ENCODE measurements at places on chromosomes 12 and 14.

DNA sequence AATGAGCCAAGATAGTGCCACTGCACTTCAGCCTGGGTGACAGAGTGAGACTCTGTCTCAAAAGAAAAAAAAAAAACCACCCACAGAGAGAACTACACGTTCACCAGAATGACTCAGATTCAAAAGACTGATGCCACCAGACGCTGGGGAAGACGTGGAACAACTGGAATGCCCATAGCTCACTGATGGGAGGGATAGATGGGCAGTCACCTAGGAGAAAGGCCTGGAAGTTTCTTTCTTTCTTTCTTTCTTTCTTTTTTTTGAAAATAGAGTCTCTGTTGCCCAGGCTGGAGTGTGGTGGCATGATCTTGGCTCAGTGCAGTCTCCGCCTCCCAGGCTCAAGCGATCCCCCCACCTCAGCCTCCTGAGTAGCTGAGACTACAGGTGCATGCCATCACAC is 10.0 kb upstream of the KLC1 start:
- DNase-seq, result no peak

GRCh38 chr12:96335270-96335669 is 65.0 kb downstream of the CDK17 start:
- no peak for DNase-seq

DNA sequence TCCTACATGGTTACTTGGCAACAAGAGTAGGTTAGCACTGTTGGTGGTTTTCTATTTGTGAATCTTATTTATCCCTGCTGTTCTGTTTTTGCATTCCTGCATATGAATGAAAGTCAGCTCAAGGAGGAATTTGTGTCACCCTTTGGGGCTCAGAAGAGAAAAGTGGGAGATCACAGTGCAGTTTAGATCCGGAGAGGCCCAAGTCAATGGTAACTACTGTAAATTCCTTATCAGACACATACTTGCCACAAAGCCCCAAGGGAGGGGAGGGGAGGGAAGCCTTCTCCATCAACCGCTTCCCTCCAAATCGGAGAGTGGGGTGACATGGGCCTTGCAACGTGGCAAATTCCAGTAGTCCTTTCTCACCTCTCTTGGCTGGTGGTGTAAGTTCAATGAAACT is 15.0 kb downstream of the GSG1 start:
- DNase-seq, result no peak

DNA sequence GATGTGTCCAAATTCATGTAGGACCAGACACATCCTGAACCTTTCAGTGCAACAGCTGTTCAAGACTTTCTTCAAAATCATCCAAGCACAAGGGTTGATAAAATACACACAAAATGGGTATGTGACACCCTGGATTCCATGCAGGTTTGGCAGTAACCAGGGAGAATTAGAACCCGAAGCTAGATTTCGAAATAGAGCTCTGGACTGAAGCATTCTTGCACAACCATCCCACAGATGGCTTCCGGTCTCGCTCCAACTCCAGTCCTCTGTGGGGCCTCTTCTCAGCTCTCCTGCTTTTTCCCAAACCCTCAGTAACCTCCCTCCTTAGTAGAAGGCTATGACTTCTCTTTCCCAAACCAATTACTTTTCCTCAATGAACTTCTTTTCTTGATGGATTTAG is 171.3 kb downstream of the TTC7B start:
- DNase-seq, result no peak

- DNase-seq, result no peak
Measured at GRCh38 chr14:75976826-75977581, 4.8 kb downstream of the TGFB3 start.
